ENCODE measurements at places on chromosomes 13 and 19. TPM values are rescaled to one million over a fixed set of nuclear protein-coding genes. Genes with fewer than 3 reads are reported as not detected.

DNA sequence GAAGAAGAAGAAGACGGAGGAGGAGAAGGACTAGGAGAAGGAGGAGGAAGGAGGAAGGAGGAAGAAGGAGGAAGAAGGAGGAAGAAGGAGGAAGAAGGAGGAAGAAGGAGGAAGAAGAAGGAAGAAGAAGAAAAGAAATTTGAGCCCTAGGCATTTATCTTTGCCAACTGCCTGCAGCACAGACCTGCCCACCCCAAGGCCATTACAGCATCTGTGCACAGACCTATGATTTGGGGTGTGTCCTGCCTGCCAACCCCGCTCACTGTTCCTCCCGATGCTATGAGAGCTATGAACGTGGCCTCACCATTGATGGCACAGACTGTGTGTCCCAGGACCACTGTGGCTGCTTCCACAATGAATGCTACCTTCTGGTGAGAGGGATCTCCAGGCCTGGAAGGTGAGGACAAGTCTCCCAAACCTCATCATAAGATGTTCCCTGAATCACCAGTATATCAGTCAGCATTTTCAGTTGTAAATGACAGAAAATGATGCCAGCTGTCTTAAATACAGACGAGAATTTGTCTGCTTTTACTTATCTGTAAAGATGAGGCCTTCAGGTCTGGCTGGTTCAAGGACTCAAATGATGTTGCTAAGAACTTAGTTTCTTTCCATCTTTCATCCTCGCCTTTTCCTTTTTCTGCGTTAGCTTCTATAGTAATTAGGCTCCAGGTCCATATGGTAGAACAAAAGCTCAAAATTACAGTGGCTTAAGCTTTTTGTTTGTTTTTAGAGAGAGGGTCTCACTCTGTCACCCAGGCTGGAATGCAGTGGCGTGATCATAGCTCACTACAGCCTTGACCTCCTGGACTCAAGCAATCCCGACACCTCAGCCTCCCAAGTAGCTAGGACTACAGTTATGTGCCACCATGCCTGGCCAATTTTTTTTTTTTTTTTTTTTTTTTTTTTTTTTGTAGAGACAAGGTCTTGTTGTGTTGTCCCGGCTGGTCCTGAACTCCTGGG, 3.9 kb upstream of the SDHAF1 start:
- no peak for DNase-seq

- no peak for DNase-seq
Observed at GRCh38 chr13:48858122-48858902, 117.4 kb upstream of the FNDC3A start.

GRCh38 chr19:46866407-46867136, 5.8 kb downstream of the ARHGAP35 start:
- no peak for DNase-seq

DNA sequence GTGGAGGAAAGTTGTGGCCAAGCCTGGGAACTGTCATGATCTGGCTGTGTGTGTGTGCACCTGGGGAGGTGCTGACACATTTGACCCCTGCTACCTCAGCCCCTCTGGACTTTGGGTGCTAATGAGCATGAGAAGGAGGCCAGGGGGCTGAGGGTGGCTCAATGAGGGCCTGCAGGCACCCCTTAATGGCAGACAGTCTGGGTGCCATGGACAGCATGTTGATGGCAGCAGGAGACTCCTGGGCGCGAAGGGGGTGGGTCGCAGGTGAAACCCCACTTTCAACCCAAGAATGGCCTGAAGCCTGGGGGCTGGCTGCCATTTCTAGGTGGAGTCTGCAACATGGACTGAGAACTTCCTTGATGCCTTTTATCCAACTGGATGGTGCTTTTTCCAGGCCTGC, 216.4 kb upstream of the TRPC4 start:
- DNase-seq = no peak

GRCh38 chr13:90008707-90009149, 1338.8 kb upstream of the MIR17HG start:
- DNase-seq = no peak

RPL36 gene
- 367 TPM for total RNA-seq

TEX101 gene
- not detected for total RNA-seq

ZNF699 gene
- total RNA-seq = 3.2 TPM

PLPPR2 gene
- total RNA-seq = 13.7 TPM

MAP4K1 gene
- 1.3 TPM for total RNA-seq

GRCh38 chr13:49571299-49572240, 13.8 kb downstream of the RCBTB1 start:
- DNase-seq = no peak

GRCh38 chr19:18684642-18684993, 1.1 kb downstream of the CRTC1 start:
- DNase-seq = no peak

Measured in Right ventricle myocardium superior (tissue), 1 donor.